ENCODE measurements at places on chromosomes 5 and 9. TPM values are rescaled to one million over a fixed set of nuclear protein-coding genes. Genes with fewer than 3 reads are reported as not detected.

Gene DAB2
- 8.8 TPM for total RNA-seq

Gene RANBP17
- total RNA-seq: 8.4 TPM

Gene CCDC180
- 0.03 TPM for total RNA-seq

Gene GFI1B
- not detected for total RNA-seq

Gene KCNMB1
- total RNA-seq: not detected

Gene TRIM36
- 4.2 TPM for total RNA-seq

- DNase-seq: no peak
Observed at GRCh38 chr5:54273715-54274114, 36.7 kb downstream of the ARL15 start.

DNA sequence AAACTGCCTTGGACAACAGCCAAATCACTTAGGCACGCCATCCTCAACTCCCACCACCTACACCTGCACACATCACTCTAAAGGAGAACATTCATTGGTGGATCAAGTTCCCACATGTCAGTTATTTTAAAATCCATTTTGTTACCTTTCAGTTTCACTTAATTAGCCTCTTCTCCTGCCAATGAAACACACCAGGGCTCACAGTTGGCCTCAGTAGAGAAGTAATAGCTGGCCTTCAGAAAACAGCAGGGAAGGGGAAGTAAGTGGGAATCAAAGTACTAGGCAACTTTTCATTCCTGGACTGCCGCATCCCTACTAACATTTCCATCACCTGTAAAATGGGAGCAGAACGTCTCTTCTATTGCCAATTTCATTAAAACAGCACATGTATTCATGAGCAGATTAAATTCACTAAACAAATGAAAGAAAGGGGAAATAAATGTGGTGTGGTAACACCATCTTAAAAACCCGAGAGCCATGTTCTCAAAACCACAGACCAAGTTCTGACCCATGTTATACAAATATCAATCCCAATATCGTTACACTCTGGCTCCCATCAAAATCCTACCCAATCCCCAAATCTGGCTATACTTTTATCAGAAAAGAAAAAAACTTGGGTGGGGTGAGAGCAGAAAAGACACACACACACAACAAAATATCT, 1.7 kb downstream of the SIL1 start:
- no peak for DNase-seq

DNA sequence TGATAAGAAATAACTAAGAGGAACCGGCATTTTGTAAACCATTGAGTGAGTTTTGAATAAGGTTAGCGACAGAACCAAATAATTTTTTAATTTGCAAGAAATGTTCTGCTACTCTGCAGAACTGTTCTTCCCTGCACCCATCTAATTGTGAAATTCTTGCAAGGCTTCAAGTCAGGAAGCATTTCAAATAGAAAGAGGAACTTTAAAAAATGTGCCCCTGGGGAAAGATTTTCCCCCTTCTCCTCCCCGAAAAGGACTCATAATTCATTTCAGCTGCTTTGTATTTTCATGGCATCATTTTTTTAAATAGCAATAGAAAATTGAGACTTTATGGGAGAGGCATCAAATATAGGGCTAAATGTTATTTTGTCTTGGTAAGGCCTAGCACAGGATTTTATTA, 180.9 kb upstream of the ANKRD55 start:
- DNase-seq: no peak

DNA sequence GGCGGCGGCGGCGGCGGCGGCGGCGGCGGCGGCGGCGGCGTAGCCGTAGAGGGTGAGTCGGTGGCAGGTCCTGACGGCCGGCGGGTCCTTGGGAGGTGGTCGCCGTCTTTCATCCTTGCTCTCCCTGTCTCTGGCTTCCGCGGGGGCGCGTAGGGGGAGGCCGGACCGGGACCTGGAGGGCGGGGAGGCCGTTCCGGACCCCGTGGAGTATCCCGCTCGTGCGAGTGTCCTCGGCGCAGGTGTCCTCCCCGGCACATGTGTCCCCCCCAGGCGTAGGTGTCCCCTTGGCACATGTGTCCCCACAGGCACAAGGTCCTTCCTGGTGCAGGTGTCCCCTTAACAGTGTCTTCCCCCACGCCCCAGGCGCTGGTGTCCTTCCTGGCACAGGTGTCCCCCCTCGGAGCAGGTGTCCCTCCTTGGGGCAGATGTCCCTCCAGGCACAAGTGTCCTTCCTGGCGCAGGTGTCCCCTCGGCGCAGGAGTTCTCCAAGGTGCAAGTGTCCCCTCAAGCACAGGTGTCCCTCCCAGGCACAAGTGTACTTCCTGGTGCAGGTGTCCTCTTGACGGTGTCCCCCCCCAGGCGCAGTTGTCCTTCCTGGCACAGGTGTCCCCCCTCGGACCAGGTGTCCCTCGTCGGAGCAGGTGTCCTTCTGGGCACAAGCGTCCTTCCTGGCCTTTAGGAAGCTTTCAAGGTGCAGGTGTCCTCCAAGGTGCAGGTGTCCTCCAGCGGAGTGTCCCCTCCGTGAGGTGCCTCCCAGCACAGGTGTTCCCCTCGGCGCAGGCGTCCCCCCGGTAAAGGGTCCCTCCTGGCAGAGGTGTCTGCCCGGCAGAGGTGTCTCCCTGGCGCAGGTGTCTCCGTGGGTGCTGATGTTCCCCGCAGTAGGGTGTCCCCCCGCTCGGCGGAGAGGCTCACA, 519 bp downstream of the EXOC3 start:
- DNase-seq: no peak

DNA sequence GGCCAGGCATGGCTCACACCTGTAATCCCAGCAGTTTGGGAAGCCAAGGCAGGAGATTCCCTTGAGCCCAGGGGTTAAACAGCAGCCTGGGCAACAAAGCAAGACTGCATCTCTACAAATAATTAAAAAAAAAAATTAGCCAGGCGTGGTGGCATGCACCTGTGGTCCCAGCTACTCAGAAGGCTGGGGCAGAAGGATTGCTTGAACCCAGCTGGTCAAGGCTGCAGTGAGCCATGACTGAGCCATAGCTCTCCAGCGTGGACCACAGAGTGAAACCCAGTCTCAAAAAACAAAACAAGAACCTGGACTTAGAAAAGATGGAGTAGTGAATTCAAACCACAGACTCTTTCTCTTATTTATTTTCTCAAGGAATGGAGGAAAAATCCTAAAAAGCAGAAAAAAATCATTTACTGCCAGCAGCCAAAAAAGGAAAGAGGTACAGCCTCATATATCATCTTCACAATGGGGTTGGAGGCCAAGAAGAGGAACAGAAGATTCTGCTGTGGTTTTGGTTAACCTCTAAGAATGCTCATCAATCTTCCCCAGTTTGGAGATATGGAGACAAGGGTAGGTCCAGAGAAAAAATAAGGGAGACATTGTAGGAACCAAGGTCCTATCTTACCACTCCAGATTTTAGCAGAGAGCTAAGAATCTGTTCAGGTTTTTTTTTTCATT, 40.0 kb upstream of the MYO10 start:
- no peak for DNase-seq

DNA sequence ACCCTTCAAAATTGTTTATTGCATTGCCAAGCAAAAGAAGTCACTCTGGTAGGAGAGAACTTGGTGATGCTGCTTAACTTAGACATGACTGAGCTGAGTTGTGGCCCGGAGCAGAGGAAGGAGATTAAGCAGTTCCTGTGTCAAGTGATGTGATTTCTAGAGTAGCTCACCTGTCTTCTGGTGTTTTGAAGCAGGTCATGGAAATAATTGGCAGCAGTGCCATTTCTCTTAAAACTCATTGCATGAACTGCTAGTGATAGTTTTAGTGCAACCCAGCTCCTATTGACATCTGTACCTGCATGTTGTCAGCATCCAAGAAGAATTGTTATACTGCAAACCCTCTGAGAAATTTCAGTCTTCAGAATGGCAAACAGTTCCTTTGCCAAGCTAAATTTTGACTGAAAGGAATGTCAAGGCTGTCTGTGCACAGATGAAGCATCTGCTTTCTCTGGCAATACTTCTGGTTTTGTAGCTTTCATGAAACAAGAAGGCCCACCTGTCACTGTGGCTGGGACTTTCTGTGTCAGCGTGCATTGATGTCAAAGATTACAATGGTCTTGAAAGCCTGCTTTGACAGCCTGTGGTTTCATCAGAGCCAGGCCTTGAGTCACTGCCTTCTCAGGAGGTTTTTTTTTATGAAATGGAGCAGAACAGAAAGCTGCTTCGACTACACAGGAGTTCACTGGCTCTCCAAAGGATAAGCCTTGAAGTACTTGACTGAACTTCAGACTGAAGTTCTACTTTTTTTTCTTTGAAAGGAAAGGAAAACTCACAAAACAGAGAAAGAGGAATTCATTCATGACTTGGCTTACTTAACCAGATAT, 90.6 kb downstream of the RALGPS1 start:
- peak; percentile 49 for DNase-seq

DNA sequence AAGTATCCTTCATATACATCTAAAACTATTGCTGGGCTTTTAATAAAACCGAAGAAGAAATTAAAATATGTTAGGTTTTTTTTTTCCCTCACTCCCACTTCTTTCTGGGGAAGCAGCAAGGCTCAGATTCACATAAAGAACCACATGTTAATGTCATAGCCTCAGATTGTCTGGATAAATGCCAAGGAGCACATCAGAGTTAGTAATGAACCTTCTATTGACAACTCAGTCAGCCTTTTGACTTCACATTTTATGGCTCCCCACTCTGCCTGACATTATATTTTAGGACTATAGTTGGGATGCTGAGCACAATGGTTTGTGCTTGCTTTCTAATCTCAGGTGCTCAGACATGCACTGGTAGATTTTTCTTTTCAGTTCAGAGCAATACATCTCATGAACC, 21.8 kb downstream of the DMAC1 start:
- peak; percentile 41 for DNase-seq

DNA sequence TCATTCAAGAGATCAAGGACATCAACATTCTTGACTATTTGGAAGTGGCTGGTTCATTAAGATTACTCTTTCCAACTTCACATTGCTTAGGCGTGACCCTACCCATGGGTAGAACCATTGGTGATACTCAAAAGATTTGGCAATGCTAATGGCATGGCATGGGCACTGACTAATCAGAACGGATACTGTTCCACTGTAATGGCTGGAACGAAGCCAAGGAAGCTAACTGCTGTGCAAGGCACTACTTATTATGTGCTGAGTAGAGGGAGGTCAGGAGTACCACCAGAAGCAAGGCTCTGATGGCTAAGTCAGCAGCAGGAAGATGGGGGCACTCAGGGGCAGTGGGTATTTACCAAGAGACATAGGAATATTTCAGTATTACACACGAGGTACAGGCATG, 31.9 kb downstream of the GNA14 start:
- DNase-seq: peak; percentile 22
